ENCODE measurements at places on chromosomes 13 and 19.

DNA sequence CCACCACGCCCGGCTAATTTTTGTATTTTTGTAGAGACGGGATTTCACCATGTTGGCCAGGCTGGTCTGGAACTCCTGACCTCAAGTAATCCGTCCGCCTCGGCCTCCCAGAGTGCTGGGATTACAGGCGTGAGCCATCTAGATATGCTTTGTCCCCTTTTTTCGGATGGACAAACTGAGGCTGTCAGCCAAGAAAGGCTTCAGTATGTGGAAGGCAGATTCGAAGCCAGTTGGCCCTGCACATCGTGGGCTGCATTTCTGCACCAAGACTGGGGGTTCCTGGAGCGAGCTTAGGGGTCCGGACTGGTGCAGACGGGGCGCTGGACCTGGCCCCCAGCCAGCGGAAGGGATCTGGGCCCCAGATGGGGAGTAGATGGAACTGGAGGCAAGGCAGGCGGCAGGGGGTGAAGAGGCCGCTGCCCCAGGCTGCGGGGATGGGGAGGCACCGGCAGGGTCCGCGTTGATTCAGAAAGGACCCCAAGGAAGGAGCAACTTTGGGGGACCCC lies 9.7 kb upstream of the JUND start:
- DNase-seq = no peak

- DNase-seq = no peak
Measured at GRCh38 chr13:73903561-73903960, 230.6 kb downstream of the KLF12 start.

GRCh38 chr19:19081642-19082151 lies 17.9 kb downstream of the SLC25A42 start:
- no peak for DNase-seq

GRCh38 chr19:31013384-31014020 lies 335.7 kb downstream of the TSHZ3 start:
- no peak for DNase-seq

GRCh38 chr19:7665076-7665475 lies 3.8 kb upstream of the RETN start:
- no peak for DNase-seq

- DNase-seq = no peak
Measured at GRCh38 chr19:6038634-6039405, 60.9 kb upstream of the RANBP3 start.

GRCh38 chr19:12726988-12727316 lies 3.2 kb upstream of the TNPO2 start:
- no peak for DNase-seq

- DNase-seq = no peak
Measured at GRCh38 chr19:51514866-51515481, 13.4 kb upstream of the SIGLEC12 start.

DNA sequence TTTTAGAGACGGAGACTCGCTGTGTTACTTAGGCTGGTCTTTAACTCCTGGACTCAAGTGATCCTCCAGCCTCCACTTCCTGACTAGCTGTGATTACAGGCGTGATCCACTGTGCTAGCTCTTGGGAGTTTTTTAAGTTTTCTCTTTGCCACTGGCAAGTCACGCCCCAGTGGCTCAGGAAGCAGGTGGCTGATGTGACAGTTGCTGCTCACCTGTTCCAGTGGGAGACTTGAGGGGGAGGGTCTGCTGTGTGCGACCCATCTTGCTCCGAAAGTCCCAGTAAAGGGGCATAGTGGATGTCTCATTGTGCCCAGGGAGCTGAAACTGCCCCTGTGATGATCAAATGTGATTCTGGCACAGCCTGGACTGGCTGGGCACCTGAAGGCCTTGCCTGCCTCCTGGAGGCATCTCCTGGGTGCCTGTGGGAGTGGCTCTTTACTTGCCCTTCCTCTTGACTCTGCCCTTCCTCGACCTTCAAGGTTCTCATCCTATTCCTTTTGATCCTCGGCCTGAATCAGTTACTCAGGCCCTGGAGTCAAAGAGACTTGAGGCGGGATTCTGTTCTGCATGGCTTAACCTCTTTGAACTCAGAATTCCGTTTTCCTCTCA lies 7.8 kb downstream of the SMARCA4 start:
- DNase-seq = no peak

DNA sequence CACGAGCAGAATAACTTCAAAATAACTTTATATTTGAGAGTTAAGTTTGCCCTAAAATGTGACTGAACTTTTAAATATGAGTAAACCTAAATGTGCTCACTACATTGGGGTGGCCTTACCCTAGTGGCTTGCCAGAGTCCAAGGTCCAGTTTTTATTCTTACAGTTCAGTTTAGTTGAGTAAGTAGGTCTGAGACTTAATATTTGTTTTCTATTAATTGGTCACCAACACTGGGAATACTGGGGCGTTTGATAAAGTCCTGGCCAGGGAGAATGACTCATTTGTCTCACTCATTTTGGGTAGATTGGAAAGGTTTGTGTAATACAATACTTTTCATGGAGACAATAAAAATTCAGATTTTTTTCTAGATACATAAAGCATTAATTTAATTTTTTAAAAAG lies 127.8 kb upstream of the SPATA13 start:
- DNase-seq = no peak

DNA sequence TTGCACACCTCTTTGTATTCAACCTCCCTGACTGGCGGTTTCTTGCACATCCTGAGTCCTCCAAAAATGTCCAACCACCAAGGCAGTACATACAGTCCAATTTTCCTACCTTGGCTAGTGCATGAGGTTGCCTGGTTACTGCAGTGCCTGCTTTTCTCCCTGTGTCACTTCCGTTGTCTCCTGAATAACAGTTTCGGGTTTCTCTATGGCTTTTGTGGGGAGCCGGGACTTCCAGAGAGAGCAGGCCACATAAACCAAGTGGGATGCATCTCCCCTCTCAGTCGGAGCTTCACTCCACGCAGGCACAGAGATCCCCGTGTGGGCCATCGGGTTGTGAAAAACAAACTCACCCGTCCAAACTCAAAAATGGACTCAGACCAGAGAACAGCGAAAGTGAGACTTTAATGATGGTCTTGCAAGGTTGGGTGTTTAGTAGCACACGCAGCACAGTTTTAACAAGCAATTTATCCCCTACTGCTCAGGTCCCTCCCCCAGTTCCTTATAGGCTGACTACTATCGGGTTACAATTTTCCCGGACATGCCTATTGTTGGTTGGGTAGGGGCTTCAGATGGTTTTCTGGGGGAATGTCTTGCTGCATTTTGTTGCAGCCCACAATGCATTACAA lies 173.1 kb downstream of the POU4F1 start:
- no peak for DNase-seq
